NCI-H1417 treated with DMSO at 0.1 percent for 48 hours (cell line): ENCODE measurements at places on chromosomes 12 and 14.

- DNase-seq, result no peak
These were observed 210.6 kb upstream of the EGLN3 start for GRCh38 chr14:34161351-34162082.

DNA sequence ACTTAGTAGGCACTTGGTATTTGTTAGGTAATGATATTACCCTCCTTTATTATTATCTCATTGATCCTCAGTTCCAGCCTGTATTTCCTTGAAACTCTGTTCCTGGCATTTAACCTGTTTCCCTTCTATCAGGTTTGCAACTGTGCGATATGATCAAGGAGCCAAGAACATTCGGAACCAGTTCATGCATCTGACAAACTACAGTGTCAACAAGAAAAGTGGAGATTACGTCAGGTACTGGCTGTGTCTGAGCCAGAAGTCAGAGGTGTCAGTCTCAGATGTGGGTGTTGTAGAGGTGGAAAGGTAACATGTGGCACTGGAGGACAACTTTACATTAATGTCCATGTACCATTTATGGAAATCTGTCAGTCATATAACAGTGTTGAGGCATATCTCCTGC lies 56.7 kb downstream of the TTLL5 start:
- no peak for DNase-seq

- DNase-seq, result no peak
These were observed 1237.0 kb upstream of the USP15 start for GRCh38 chr12:61023231-61023630.

DNA sequence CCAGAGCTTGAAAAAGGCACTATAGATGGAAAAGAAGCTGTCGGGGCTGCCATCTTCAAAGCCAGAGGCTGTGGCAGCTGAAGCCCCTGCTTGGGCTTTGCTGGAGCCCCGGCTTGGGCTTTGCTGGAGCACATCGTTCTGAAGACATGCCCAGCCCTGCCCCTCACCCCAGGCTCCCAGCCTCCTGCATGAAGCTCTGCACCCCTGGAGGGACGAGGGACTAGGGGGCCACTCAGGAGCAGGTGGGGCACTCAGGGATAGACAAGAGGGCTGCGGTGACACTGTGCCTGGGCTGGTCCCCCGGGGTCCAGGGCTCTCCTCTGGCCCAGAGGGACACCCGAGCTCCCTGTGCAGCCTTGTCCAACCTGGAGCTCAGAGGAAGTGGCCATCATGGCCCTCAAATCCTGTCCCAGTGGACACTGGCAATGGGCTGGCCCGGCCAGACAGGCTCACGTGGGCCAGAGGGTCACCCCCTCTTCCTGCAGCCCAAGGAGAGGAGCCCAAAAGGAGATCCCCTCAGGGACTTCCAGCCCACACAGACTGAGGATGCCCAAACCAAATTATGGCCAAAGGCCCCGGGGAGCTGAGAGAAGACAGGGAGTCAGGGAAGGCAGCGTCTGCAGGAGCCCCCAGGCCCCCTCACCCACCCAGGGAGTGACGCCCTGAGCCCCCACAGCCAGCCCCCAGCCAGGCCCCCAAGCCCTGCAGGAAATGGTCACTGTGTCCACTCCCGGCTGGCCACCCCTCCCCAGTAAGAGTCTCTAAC lies 23.1 kb upstream of the C14orf180 start:
- DNase-seq, result no peak

GRCh38 chr14:104119488-104120251 lies 18.7 kb upstream of the KIF26A start:
- no peak for DNase-seq
